ENCODE measurements at places on chromosomes 16 and 17. TPM values are rescaled to one million over a fixed set of nuclear protein-coding genes. Genes with fewer than 3 reads are reported as not detected.

- peak overlapping the region; percentile 62 for H3K27ac ChIP-seq
- no peaks in the 10 kb centered on the region for H3K27me3 ChIP-seq
- peaks cover 6% of the 10 kb centered on the region for H3K36me3 ChIP-seq
- no peak for DNase-seq
Measured at GRCh38 chr17:2043785-2044184, 2.0 kb downstream of the OVCA2 start.

DNA sequence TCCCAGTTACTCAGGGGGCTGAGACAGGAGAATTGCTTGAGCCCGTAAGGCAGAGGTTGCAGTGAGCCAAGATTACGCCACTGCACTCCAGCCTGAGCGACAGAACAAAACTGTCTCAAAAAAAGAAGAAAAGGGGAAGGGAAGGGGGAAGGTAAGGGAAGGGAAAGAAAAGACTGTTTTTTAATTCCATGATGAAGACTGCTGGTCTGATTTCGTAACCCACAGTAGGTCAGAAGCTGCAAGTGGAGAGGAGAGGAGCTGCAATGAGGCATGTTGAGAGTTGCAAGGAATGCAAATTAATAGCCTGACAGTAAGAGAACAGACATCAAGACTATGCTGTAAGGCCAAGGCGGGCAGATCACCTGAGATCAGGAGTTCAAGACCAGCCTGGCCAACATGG is 33.3 kb downstream of the HELZ start:
- no peak overlapping the region for H3K4me3 ChIP-seq
- H3K36me3 ChIP-seq, result peaks cover 6% of the 10 kb centered on the region
- no peaks in the 10 kb centered on the region for H3K27me3 ChIP-seq
- H3K4me1 ChIP-seq, result no peaks in the 10 kb centered on the region

DNA sequence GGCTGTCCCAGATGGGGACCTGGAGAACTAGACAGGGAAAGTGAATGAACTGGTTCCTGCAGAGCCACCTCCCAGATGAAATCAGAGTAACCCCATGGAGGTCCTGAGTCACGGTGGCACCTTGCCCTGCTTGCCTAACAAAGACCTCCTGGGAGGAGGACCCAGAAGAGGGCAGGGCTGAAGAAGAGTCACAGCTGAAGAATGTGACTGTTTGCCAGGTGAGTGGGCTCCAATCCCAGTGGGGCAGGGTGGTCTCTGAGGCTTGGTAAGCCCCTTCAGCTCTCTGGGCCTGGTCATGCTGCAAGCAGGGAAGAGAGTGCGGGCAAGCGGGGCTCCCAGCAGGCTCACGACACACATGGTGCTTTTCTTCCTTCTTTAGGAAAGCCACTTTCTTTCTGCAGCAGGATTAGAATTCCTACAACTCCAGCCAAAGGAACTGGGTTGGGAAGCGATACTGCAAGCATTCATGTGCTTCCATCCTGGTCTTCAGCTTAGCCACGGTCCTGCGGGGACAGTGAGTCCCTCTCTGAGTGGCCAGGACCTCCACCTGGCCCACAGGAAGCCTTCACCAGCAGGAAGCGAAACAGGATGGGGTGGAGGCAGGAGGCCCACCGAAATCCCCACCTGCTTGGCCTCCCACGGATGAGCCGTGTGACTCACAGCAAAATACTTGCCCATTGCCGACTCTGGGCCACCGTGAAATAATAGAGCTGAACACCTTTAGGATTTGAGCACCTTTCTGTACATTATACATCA is 4.3 kb downstream of the C16orf74 start:
- H3K27ac ChIP-seq, result peak overlapping the region; percentile 70
- H3K27me3 ChIP-seq, result no peaks in the 10 kb centered on the region
- H3K4me1 ChIP-seq, result peaks cover 25% of the 10 kb centered on the region
- no peak for DNase-seq
- H3K36me3 ChIP-seq, result no peaks in the 10 kb centered on the region

DNA sequence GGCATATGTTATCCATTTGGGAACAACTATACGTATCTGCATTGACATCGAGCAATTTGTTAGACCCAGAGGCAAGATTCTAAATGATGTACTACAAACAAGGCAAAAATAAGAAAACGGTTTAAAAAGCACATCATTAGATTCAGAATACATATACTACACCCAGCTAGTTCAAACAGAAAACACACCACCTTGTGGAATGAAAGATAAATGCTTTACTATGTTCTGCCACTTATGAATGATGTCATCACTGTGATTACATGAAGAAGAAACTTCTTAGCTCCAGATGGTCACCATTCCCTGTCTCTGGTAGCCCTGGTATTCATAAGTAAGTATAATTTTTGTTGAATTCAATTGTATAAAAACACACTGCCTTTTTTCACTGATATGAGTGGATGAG is 7.8 kb downstream of the NACA2 start:
- H3K27ac ChIP-seq, result no peak overlapping the region
- no peak for DNase-seq
- H3K27me3 ChIP-seq, result no peaks in the 10 kb centered on the region

DNA sequence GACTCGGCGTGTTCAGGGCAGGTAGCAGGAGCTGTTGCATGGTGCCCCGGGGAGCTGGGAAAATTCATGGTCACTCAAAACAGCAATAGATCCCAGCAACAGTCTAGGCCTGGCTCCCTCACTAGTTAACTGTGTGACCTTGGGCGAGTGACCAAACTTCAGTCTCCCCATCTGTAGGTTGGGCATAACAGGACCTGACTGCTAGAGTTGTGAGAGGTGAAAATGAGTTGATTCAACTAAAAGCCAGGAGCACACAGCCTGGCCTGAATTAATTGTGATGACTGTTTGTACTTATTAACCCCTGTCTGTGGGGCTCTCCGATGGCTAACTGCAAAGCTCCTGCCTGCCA is 306.9 kb downstream of the SOX9 start:
- DNase-seq, result no peak
- no peaks in the 10 kb centered on the region for H3K27me3 ChIP-seq
- H3K27ac ChIP-seq, result no peak overlapping the region
- no peak overlapping the region for H3K4me3 ChIP-seq

DNA sequence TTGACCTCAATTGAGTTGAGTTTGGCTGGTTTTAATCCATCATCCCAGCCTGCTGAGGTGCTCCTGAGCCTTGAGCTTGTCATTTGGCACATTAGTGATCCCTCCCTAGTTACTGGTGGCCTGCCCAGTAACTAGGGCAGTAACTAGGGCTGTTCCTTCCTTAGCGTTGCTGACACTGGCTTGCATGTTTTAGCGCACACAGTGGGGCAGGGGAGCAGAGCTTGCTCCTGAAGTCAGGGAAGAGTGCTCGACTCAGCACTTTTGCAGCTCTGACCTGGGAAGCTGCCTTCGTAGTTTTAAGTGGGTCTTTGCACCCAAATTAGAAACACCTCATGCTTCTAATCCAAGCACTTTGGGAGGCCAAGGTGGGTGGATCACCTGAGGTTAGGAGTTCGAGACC is 15.7 kb downstream of the CCDC42 start:
- H3K36me3 ChIP-seq, result no peaks in the 10 kb centered on the region
- H3K4me1 ChIP-seq, result no peaks in the 10 kb centered on the region
- no peak overlapping the region for H3K4me3 ChIP-seq
- no peaks in the 10 kb centered on the region for H3K27me3 ChIP-seq
- H3K27ac ChIP-seq, result no peak overlapping the region

DNA sequence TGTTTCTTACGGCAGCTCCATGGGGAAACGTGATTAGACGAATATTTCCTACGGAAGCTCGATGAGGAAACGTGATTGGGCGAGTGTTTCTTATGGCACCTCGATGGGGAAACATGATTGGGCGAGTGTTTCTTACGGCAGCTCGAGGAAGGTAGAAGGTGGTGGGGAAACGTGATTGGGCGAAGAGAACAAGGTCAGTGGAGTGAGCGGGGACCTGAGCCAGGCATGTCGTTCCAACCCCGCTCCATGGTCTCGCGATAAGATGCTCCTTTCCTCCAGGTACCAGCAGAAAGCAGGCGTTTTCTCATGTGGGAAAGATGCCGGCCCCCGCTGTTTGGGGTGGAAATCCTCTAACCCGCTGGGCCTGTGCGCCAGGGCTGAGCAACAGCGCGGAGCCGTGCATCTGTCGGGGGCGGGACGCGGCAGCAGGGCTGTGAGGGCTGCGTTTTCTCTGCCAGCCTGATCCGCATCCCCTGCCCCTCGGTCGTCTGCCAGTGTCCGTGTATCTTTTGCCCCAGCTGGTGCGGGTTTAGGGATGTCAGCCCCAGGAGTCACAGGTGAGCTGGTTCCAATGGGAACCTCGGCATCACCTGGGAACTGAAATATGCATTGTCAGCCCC is 25.6 kb upstream of the DOC2B start:
- no peaks in the 10 kb centered on the region for H3K27me3 ChIP-seq
- no peak for DNase-seq
- peak overlapping the region; percentile 33 for H3K27ac ChIP-seq
- H3K4me3 ChIP-seq, result no peak overlapping the region
- peaks cover 8% of the 10 kb centered on the region for H3K36me3 ChIP-seq
- H3K4me1 ChIP-seq, result no peaks in the 10 kb centered on the region

DNA sequence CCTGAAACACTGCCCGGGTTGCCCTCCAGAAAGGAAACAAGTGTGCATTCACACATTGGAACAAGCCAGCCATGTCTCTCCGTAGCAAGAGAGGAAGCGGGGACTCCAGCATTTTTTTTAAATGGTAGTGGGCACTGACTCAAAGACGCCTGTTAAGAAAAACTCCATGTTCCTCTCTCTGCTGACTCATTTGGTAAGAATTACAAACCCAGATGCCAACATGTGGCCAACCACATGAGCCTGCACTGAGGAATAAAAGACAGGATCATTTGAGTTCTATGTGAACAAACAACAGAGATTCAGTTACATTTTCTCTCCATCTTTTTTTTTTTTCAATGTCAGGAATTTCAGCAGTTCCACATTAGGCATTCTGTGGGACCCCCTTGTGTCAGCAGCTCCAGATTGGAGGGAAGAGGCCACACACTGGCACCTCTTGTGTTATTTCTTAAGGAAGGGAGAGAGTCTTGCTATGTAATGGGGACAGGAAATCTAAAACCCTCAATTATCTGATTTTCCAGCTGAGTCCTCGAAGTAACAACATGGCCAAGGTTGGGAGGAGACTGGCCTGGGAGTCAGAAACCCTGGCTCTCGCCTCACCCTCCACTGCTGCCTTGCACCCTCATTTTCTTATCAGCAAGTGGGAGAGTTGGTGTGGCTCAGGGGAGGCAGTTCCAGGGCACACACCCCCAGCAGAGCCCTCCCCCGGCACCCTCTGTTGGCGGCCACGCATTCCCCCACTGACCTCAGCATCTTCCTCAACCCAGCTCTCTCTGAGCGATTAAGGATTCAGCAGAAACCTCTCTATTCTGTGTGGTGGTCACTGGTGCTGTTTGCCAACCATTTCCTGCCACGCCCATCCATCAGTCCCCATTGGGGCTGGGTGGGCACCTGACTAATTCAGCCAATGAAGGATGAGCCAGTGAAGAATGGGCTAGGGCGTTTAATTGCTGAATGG is 173.0 kb downstream of the FOXL1 start:
- H3K27me3 ChIP-seq, result no peaks in the 10 kb centered on the region
- no peaks in the 10 kb centered on the region for H3K4me1 ChIP-seq
- DNase-seq, result no peak

- no peaks in the 10 kb centered on the region for H3K36me3 ChIP-seq
- H3K4me1 ChIP-seq, result peaks cover 4% of the 10 kb centered on the region
- peak overlapping the region; percentile 53 for H3K27ac ChIP-seq
- no peak overlapping the region for H3K4me3 ChIP-seq
Measured at GRCh38 chr16:12289175-12290063, 312.9 kb downstream of the SNX29 start.

GRCh38 chr17:8066841-8067775 is 20.4 kb downstream of the ALOX12B start:
- DNase-seq, result no peak
- H3K4me3 ChIP-seq, result no peak overlapping the region
- H3K4me1 ChIP-seq, result peaks cover 52% of the 10 kb centered on the region

GRCh38 chr17:33837281-33837680 is 417.8 kb upstream of the CCL2 start:
- H3K27me3 ChIP-seq, result no peaks in the 10 kb centered on the region
- DNase-seq, result no peak
- H3K27ac ChIP-seq, result no peak overlapping the region
- no peaks in the 10 kb centered on the region for H3K4me1 ChIP-seq

DNA sequence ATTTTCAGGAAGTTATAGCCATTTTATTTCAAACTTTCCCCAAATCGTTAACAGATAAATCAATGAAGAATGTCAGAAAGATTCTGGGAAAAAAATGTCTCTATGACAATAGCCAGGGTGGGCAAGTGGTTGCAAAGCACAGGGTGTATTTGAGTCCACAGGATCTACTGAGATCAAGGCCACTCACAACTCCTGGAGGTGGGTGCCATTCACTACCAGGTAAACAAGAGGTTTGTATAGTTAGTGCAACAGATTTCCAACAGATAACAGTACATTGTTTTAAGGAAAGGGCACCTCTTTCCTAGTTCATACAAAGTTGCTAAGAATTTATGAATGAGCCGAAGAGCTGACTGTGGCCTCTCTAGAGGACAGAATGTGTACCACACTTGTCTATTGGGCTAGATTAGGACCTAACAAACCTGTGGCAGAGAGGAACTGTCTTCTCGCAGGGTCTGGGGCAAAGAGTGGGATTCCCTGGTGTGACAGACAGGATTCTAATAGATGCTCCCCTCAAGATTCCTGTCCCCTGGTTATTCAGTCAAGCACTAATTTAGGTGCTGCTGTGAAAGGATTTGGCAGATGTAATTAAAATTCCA is 52.0 kb upstream of the ZNF629 start:
- no peaks in the 10 kb centered on the region for H3K4me1 ChIP-seq
- no peak for DNase-seq
- H3K27ac ChIP-seq, result peak overlapping the region; percentile 12

- H3K4me1 ChIP-seq, result peaks cover 12% of the 10 kb centered on the region
- no peaks in the 10 kb centered on the region for H3K36me3 ChIP-seq
- no peak for DNase-seq
Measured at GRCh38 chr16:27408602-27409031, 6.6 kb downstream of the IL21R start.

- peaks cover 31% of the 10 kb centered on the region for H3K4me1 ChIP-seq
- H3K4me3 ChIP-seq, result no peak overlapping the region
- H3K27ac ChIP-seq, result no peak overlapping the region
- H3K36me3 ChIP-seq, result no peaks in the 10 kb centered on the region
- H3K27me3 ChIP-seq, result no peaks in the 10 kb centered on the region
- DNase-seq, result no peak
Measured at GRCh38 chr16:57591086-57591869, 37.2 kb upstream of the ADGRG1 start.

DNA sequence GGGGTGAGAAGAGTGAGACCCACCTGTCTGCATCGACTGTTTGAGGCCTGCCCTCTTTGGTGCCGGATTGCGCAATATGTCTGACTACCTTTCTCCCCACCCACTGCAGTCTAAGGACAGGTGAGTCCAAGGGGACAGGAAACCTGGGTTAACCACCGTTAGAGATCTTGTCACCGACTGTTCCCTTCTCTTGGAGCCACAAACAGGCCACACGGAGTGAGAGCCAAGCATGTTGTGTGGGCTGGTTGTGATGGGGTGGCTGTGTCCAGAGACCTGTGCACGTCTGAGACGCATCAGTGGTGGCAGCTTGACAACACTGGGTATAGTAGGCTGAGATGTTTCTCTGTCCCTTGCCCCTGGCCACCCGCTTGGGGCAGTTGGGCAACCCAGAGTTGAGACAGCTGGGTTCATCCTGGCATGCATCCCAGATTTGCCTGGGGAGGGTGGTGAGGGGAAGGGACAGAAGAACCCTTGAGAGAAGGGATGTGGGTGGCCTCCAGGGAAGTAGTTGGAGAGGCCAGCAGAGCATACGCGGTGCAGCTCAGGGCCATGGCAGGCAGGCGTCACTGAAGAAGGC is 21.4 kb downstream of the MPRIP start:
- H3K27ac ChIP-seq, result peak overlapping the region; percentile 7
- no peaks in the 10 kb centered on the region for H3K27me3 ChIP-seq
- no peak overlapping the region for H3K4me3 ChIP-seq
- no peak for DNase-seq
- H3K36me3 ChIP-seq, result no peaks in the 10 kb centered on the region

Gene SLC2A4
- 3.1 TPM for total RNA-seq

Gene MT1A
- 34.2 TPM for total RNA-seq

Gene CSH1
- not detected for total RNA-seq

Gene ANTKMT
- total RNA-seq, result 22.1 TPM

Gene FOXF1
- 0.76 TPM for total RNA-seq

Gene CSNK1D
- 53.4 TPM for total RNA-seq

Gene PITPNM3
- total RNA-seq, result 33.4 TPM

Measured in esophagus squamous epithelium (tissue), 5 donors.